Calu3 (cell line): ENCODE measurements at places on chromosomes 7 and 10. TPM values are rescaled to one million over a fixed set of nuclear protein-coding genes. Genes with fewer than 3 reads are reported as not detected.

DNA sequence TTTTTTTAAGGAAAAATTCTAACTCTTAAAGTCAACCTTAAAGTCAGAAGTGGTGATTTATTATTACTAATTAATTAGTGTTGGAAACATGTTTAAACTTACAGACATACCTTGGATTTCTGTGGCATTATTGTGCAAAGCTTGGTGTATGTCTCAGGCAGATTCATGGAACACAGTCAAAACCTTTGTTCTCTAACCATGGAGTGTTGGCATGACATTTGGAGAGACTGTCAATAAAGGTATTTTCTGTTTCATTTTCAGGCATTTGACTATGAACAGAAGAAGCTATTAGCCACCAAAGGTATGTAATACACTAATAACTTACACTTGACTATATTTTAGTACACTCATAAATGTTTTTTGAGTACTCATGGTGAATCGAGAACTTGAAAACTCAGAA is 293.7 kb downstream of the BICC1 start:
- DNase-seq = no peak
- peaks cover 15% of the 10 kb centered on the region for H3K4me1 ChIP-seq
- H3K27me3 ChIP-seq = no peaks in the 10 kb centered on the region
- H3K36me3 ChIP-seq = peaks cover 20% of the 10 kb centered on the region
- no peak overlapping the region for H3K4me3 ChIP-seq
- H3K27ac ChIP-seq = no peak overlapping the region

GRCh38 chr10:102927311-102928010 is 9.4 kb downstream of the CNNM2 start:
- no peaks in the 10 kb centered on the region for H3K36me3 ChIP-seq
- H3K4me1 ChIP-seq = no peaks in the 10 kb centered on the region
- H3K27me3 ChIP-seq = no peaks in the 10 kb centered on the region

GRCh38 chr10:90062786-90063185 is 361.4 kb downstream of the KIF20B start:
- DNase-seq = no peak
- H3K4me3 ChIP-seq = no peak overlapping the region

DNA sequence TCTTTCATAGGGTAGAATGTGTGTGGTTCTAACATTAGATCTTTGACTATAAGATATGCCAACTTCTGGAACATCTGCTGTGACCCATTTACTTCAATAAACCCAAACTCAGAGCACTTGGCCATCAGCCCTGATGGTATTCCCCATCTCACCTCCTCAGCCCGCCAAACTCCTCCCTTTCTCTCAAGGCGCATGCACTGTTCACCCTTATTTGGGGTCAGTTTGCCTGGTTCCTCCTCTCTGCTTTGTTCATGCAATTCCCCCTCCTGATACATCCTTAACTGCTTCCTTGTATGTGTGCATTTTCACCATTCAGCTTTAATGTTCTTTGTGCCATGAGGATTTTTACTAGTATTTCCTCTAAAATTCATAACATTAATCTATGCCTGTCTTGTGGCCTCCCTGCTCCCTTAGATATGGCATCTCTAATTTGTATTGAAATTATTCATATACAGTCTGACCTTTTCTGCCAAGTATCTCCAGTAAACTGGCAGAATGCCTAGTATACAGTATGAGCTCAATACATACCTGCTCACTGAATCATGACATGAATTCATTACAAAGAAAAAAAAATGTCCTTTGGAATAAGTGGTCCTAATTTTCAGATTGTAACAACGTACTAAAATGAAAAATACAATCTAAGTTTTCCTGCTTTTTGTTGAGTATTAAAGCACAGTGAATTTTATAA is 336.8 kb upstream of the IGFBP3 start:
- peak; percentile 59 for DNase-seq
- H3K4me3 ChIP-seq = peak overlapping the region; percentile 0
- H3K4me1 ChIP-seq = peaks cover 54% of the 10 kb centered on the region
- no peaks in the 10 kb centered on the region for H3K27me3 ChIP-seq
- H3K36me3 ChIP-seq = no peaks in the 10 kb centered on the region
- peak overlapping the region; percentile 76 for H3K27ac ChIP-seq

LOXL4 gene
- 2.2 and 2.6 TPM in 2 replicates for total RNA-seq

CABCOCO1 gene
- not detected in 2 replicates for total RNA-seq

ADAM12 gene
- total RNA-seq = not detected in 2 replicates
